ENCODE measurements at places on chromosomes 6 and 20.

DNA sequence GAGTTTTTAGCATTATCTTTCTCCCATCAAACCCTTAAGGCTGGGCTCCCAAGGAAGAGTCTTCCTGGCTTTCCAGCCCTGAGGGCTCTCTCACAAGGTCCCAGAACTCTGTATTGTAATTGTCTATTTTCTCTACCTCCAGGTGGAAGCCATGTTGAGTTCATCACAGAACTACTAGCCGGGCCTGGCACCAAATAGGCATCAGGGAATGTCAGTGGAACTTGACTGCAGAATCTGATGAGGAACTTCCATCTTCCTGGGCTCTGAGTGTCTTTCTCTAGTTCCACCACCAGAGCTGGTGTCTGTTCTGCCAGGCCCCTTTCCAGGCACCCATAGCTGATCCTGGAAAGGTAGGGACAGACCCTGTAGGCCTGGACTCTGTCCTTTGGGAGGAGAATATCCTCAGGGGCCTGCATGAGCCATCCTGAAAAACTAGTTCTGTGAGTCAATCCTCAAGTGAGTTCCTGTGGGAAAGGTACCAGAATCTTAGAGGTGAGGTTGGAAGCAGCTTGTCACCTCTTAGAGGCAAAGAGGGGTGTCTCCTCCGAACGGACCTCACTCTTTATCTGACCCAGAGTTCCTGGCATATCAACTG is 11.1 kb upstream of the TOP1 start:
- no peak for DNase-seq

DNA sequence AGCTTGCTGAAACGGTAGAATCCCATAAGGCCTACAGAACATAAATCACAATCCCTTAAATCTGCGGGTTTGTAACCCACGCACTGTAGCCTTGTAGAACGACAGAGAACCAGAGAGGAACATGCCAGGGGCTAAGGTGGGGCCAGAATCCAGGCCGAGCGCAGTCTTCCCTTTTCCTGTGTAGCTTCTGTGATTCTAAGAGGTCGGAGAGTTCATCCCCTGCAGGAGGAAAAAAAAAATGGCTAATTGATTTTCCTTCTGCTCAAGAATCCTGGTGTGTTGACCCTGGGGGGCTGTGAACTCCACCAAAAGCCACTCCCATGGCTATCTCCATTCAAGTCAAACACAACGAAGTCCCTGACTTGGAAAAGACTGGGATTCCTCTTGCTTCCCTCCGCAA is 96.3 kb downstream of the SPTLC3 start:
- no peak for DNase-seq

- DNase-seq, result no peak
These were observed 102.7 kb downstream of the TSHZ2 start for GRCh38 chr20:53074811-53075314.

GRCh38 chr6:109521080-109521479 is 38.1 kb upstream of the ZBTB24 start:
- DNase-seq, result no peak

DNA sequence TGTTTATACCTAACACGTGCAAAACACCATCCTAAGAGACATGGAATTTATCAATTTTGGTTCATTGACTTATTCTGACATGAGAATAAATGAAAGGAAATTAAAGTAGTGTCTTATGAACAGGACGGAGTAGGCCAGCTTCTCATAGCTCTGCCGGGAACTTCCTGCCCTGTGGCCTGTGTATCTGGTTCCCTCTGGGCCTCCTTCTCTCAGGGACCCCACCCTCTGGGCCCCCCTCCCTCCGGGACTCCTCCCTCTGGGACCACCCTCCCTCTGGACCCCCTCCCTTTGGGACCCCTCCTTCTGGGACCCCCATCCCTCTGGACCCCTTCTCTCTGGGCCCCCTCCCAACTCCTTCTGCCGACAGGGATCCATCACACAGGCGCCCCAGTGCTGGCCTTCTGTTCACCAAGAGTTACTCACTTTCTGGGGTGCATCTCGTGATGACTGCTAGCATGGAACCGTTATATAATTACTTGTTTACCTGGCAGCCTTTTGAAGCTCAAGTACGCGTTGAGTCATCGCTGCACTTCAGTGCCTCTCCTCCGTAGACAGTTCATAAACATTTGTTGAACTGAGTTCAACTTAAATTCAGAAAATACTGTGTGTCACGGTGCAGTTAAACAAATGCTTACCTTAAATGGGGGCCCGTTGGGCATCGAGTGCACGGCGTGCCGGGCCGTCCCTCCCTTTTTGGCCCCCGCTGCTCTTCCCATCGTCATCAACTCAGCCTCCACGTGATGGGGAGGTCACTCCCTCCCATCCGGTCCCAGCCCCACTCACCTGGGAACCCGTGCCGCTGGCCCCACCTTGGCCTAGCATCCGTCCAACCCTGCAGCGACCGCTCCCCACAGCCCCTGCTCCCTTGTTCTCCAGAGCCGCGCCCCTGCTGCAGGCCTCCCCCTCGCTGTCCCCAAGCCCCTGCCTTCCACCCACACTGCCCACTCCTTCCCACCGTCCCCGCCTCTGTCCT is 8.1 kb downstream of the CCR6 start:
- no peak for DNase-seq

DNA sequence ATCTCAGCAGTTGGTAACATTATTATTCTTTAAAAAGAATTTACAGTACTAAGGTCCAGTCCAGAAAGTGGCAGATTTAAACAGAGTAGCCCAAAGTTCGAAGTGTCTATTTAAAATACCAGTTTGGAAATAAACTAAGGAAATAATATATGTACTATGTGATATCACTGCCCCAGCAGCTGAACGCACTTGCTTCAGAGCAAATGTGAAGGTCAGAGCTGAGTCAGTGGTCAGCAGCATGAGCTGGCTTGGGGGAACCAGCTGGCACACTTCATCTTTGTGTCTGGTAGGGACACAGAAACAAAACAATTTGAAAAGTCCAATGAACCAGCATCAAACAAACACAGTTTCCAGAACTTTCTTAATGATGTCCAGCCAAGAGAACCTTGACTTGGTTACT is 15.4 kb downstream of the TMEM14B start:
- no peak for DNase-seq

DNA sequence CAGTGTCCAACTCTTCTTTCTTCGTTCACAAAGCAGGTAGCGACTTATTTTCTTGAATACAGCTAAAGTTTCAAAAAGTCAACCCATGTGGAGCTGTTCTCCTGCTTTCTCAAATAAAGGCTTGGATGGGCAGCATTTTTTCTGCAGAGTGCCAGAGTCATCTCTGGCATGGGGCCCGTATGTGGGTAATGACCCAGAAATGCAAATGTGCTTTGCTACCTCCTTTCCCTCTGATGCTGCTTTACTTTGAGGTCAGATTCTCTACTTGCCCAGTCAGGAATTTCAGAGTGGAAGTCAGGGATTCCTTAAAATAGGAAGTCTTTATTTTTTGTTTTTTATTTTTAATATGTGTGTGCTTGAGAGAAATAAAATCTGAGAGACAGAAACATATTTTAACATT is 4.9 kb downstream of the NKAIN2 start:
- DNase-seq, result no peak

GRCh38 chr20:45823949-45824835 is 2.9 kb downstream of the TNNC2 start:
- no peak for DNase-seq

DNA sequence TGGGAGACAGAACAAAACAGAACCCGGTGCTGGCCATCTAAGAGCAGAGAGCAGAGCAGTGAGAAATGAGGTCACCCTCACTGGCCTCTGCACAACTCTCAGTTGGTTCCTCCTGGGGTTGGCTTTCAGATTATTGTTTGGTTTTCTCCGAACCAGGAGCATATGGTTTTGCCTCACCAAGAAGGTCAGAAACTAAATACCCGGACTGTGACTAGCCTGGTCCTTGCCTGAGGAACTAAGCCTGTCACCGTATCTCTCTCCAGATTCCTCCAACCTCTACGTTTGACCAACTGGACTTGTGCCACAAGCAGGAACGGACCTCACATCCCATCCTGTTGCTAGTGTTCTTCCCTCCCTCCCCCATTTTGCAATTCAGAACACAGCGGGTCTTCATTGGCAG is 450.4 kb upstream of the JARID2 start:
- DNase-seq, result no peak

GRCh38 chr6:127608554-127609270 is 31.7 kb downstream of the C6orf58 start:
- DNase-seq, result no peak

DNA sequence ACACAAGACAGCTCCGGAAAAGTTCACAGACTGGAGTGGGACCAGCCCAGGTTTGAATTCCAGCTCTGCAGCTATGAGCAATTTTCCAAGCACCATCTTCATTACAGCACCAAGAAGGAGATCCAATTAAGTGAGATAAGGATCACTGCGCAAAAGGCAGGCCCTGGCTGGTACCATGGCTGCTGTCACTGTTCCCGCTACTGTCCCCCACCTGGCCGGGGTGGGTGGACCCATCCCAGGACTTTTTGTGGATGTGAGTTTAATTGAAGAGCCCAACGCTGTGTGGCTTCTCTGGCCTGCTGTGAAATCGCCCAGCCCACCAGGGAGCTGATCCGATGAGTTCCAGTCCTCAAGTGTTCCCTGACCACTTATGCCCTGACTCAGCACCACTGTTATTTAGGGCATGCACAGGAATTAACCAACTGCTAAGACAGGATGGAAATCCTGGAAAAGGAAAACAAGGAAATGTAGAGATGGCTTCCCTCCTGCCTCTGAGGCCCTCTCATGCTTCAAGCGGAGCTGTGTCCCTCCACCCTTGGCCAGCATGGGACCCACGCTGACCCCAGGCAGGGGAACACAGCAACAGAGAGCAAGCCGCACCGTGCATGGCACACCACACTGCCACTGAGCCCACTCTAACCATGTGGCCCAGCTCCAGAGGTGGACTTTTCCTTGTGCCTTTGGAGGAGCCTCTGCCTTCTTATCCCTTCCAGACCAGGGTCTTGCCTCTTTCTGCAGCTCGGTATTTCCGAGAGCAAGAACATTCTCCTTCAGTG is 150.0 kb upstream of the CST7 start:
- no peak for DNase-seq

- no peak for DNase-seq
These were observed 3.7 kb upstream of the MMP9 start for GRCh38 chr20:46004889-46005473.

All from left forelimb (tissue), 1 donor.